ENCODE measurements at places on chromosomes 2 and 18. TPM values are rescaled to one million over a fixed set of nuclear protein-coding genes. Genes with fewer than 3 reads are reported as not detected.

Gene SH2D6
- total RNA-seq, result not detected

Gene UPP2
- total RNA-seq, result not detected

Gene SS18
- total RNA-seq, result 104 TPM

Gene MRPL19
- 64.2 TPM for total RNA-seq

Gene C2orf49
- total RNA-seq, result 29.5 TPM

Gene CPS1
- 3.8 TPM for total RNA-seq

Gene DYNAP
- total RNA-seq, result not detected

Gene CLEC4F
- not detected for total RNA-seq

Gene SP100
- total RNA-seq, result 53.8 TPM

Gene CYP26B1
- total RNA-seq, result 1.1 TPM

Gene UCN
- total RNA-seq, result 1.6 TPM

Gene NPPC
- not detected for total RNA-seq

Gene RNU2-63P
- not detected for total RNA-seq

Gene ICA1L
- 7.3 TPM for total RNA-seq

Gene C1QL2
- total RNA-seq, result not detected

Gene USP14
- total RNA-seq, result 40.0 TPM

Gene GPC1
- 81.7 TPM for total RNA-seq

Gene IL37
- total RNA-seq, result not detected

Gene REEP1
- 0.48 TPM for total RNA-seq

Gene IHH
- total RNA-seq, result not detected

Gene IKZF2
- 4.4 TPM for total RNA-seq

Gene CCDC74A
- total RNA-seq, result 24.2 TPM
